Stimulated activated CD8-positive, alpha-beta memory T cell treated with anti-CD3 and anti-CD28 coated beads, Interleukin-4, amount 100 ng/mL, for 4 hours (primary cell): ENCODE measurements at places on chromosomes 7 and 10.

DNA sequence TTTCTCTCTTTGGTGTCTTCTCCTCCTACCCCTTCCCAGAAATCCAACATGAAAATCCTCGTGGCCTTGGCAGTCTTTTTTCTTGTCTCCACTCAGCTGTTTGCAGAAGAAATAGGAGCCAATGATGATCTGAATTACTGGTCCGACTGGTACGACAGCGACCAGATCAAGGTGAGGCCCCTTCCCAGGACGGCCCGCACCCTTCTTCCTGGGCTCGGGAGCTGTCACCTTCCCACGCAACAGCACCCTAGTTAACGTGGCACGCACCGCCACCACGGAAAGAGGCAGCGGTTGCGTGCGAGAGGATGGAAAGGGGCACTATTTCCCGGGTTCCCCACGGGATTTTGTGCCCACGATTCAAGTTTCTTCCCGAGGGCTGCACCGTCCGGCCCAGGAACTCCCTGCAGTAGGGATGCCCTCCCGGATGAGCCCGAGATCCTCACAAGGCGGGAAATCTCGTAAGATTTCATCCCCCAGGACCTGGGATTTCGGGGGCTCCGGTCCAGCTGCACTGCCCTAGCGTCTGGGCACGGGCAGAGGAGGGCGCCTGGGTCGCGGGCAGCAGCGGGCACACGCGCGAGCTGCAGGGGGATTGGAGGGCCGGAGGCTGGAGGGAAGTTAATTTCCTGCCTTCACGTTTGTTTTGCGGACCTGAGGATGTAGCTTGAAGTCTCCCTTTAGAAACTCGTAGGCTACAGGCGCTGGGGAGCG lies 834 bp downstream of the TAC1 start:
- no peak for DNase-seq

- DNase-seq, result no peak
Measured at GRCh38 chr7:156100086-156100485, 287.8 kb upstream of the SHH start.

DNA sequence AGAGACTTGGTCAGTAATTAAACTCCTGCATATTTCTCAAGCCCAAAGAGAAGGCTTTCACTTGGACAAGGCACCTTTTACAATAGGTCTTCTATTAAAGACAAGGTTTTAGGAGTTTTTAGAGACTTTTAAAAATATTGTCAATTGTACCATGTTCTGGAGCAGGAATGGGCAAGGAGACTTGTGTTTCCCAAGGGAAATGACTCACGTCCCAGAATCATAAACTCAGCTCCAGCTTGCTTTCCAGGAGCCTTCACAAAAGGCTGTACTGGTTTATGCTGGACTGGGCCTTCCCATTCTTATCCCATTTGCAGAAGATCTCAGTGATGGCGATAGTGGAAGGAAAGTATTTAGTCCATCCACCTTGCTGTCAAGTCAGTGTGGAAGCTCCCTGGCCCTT lies 7.8 kb upstream of the GLI3 start:
- DNase-seq, result no peak

DNA sequence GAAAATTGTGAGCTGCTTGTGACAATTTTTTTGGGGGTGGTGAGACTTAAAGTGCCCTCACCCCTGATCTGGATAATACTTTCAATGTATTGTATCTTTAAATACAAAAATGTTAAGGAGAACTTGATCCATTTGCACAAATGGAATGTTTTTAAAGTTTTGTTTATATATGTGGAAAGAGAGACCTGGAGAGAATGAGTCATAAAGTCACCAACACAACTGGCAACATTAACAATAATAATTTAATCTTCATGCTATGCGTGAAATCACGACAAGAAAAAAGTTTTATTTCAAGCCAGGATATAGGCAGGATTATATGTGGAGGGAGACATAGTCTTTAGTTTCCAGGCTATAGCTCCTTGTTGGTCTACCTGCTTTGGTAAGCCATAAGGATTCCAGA lies 537.5 kb downstream of the GPAM start:
- DNase-seq, result no peak

DNA sequence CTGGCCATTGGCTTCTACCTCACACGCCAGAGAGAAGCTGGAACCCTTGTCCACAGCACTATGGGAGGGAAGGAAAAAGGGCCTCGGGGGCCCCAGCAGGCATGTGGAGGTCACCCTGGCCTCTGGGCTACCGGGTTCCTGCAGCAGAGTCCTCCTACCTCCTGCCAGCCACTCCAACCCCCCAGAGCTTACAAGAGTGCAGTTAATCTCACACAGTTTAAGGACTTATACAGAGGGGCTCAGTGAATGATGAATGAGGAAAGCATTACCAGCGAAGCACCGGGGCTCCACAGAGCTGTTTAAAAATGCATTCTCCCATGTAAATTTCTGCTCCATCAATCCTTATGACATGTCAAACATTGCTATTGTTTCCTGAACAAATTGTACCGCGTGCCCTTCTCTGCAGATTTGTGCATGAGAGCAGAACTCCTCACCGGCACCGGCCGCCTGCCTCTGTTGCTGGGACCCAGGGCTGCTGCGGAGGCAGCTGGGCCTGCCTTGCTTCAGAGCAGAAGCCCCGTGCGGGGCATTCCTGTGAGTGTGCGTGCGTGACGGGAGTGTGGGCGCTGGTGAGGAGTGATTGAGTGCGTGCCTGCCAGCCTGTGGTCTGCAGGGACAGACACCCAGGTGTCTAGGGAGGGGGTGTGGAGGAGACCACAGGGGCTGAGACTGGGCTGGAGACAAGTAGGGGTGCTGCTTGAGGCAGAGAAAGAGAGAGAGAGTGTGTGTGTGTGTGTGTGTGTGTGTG lies 52.8 kb downstream of the C10orf105 start:
- DNase-seq, result no peak

GRCh38 chr7:152399344-152399743 lies 36.5 kb downstream of the KMT2C start:
- DNase-seq, result no peak

- no peak for DNase-seq
Measured at GRCh38 chr7:131607291-131608115, 51.1 kb upstream of the PODXL start.

DNA sequence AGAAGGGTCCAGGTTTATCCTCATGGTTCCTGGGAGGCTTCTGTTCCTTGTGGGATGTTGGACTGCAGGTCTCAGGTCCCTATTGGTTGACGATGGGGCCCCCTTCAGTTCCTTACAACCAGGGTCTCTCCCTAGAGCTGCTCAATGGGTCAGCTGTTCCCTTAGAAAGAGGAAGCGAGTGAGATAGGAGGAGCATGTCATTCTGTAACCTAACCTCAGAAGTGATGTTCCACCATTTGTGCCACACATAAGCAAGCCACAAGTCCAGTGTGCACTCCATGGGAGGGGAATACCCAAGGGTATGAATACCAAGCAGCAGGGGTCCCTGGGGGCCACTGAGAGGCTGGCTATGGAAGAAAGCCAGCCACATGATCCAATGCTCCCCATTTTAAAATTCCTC lies 192.7 kb downstream of the GATA3 start:
- no peak for DNase-seq

GRCh38 chr10:114916653-114917052 lies 21.3 kb upstream of the TRUB1 start:
- no peak for DNase-seq

- DNase-seq, result no peak
Measured at GRCh38 chr7:77907281-77907680, 108.7 kb downstream of the PHTF2 start.

- no peak for DNase-seq
Measured at GRCh38 chr7:30232391-30232790, 52.0 kb upstream of the ZNRF2 start.

DNA sequence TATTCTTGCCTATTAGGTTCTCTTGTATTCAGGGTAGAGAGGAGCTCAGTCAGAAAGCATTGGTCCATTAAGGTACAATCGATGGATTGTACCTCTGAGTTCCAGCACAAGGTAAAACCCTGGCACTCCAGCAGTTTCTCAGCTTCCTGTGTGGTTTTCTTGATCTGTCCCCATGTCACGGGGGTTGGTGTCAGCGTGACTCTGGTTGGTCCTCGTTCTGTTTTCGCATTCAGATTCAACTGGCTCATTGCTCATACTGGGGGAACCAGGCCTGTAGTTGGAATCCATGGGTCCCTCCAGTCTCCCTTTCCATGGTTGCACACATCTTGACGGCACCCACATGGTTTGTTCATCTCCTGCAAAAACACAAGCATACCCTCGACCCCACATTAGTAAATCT lies 32.7 kb upstream of the RASGEF1A start:
- DNase-seq, result no peak

- no peak for DNase-seq
Measured at GRCh38 chr7:107233174-107233573, 64.4 kb downstream of the HBP1 start.

DNA sequence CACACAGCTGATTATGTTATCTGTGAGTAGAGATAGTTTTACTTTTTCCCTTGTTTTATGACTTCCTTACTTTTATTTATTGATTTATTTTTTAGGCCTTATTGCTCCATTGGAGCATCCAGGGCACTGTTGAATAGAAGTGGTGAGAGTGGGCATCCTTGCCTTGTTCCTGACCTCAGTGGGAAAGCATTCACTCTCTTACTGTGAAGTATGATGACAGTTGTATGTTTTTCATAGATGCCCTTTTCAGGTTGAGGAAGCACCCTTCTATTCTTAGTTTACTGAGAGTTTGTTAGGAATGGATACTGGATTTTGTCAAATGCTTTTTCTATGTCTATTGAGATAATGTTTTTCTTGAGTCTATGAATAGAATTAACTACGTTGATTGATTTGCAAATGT lies 88.6 kb downstream of the XRCC2 start:
- no peak for DNase-seq

DNA sequence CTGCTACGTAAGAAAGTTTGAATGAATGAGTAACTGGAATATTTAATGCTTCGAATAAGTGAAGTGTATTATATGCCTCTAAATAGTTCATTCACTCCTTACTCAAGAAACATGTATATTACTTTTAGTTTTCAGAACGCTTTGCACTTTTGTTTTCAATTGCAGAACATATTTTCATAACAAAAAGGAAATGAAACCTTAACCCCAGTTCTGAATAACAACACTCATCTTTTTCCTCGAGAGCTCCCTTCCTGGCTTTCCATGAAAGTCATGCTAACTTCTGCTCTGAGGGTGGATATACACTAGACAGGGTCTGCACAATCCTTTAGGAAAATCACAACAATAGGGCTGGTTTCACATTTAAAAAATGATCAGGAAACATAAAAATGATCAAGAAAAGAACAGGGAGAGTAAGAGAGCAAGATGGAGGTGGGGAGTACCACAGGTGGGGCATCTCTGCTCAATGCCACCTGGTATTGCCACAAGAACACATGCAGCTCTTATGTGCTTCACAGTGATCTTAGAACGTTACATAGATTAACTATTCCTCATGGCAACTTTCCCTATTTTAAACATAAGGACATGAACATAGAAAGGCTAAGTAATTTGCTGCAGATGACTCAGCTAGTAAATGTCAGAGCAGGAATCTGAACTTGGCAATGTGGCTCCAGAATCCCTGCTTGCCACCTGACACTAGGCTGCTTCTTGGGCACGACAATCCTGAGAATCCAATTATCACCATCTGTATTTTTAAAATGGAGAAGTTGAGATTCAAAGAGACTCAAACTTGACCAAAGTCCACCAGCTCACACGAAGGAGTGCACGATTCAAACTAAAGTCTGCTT lies 219.5 kb upstream of the AOAH start:
- no peak for DNase-seq

GRCh38 chr7:5584821-5585220 lies 161.2 kb upstream of the TNRC18 start:
- DNase-seq, result no peak

DNA sequence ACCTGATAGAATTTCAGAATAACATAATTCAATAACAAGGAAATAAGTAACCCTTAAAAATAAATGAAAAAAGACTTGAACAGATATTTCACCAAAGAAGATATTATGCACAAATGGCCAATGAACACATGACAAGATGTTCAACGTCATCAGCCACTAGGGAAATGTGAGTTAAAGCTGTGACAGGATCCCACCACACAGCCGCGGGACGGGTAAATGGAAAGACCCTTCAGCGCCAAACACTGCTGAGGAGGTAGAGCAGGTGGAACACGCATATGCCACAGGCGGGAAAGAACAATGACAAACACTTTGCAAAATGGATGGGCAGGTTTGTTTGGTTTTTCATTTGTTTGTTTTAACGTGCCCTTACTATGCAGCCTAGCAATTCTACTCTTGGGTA lies 86.1 kb upstream of the RNF32 start:
- no peak for DNase-seq

- DNase-seq, result no peak
Measured at GRCh38 chr10:132209130-132209529, 22.4 kb downstream of the DPYSL4 start.

DNA sequence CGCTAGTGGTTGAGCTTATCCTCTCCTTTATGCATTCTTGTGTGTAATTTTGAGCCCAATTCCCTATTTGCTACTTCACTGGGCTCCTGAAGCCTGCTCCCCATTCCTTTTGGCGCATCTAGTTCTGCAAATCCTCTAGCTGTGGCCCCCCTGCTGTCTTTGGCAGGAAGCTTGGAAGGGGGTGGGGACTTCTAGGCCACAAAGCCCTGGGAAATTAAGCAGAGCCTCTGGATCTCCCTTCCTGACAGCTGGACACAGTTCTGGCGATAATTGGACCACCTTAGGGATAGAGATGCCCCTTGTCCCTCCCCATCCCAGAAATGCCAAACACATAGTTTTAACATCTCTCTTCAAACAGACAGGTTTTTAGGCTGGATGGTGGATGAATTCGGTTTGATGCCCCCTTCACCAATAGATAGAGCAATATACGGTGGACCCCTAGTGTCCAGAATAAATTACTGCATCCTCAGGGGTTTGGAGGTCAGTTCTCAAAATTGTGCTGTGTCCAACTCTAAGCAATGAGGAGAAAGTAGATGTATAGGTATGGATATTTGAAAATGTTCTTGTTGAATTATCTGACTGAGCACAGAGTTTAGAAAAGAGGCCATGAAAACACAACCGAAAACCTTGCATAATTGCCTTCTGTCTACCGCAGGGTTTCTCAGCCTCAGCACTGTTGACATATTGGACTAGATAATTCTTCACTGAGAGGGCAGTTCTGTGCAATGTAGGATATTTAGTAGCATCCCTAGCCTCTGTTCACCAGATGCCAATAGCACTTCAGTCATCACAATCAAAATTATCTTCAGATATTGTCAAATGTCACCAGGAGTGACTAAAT lies 75.5 kb downstream of the PAPSS2 start:
- DNase-seq, result no peak

GRCh38 chr10:117617659-117618058 lies 75.1 kb downstream of the EMX2 start:
- DNase-seq, result no peak

DNA sequence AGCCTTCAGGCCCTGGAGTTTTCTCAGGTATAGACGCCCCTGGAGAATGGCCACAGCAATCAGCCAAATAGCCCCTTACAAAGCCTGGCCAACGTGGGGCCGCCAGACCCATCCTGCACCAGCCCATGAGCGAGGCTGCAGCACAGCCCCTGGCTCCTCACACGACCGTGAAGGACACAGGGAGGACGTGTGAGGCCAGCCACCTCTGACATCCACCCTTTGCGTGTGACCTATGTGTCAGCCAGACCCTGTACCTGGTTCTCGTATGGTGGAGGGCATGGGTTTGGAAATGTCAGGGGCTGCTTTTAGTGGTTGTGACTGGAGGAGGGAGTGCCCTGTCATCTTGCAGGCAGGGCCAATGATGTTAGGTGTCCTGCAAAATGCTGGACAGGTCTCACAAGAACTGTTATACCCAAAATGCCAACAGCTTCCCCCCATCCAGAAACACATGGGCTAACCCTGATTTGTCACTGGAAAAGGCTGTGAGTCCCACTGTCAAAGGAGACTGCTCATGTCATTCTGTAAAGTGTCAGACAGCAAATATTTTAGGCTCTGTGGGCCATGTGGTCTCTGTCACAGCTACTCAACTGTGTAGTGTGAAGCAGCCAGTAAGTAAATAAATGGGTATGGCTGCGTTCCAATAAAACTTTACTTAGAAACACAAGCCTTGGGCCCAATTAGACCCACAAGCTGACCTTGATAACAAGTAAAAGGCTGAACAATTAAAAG lies 30.0 kb downstream of the NOD1 start:
- no peak for DNase-seq
